ENCODE measurements at places on chromosomes 1 and 21.

DNA sequence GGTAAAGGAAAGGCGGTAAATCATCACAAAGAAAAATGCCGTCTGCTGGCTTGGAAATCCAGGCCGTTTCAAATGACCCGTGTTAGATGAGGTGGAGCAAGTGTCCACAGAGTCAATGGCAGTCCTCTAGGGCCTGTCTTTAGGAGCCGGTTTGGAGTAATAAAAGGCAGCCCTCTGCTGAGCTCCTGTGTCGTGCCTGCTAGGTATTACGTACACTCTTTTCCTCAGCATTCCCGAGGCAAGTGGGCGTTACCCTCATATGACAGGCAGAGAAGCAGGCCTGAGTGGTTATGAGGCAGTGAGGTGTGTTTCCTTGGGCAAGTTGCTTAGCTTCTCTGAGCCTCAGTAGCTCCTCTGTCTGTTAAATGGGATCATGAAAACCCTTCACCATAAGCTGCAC, 7.7 kb downstream of the NENF start:
- DNase-seq = no peak

DNA sequence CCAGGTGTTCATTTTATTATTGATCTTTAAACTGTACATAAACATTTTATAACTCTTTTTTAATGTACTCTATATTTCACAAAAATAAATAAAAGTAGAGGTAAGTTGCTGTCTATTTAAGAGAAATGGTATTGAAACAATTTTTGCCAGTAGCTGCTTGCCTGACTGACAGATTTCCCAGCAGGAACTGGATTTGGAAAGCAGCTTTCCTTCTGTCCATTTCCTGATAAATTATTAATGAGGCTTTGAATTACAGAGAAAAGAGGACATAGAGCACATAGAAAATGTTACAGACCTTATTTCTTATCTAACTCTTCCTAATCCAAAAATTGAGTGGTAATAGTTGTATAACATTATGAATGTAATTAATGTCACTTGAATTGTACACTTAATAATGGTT, 79.7 kb upstream of the BCL10 start:
- DNase-seq = no peak

- DNase-seq = no peak
These were observed 168.4 kb downstream of the ZZZ3 start for GRCh38 chr1:77513839-77514763.

- no peak for DNase-seq
These were observed 55.8 kb downstream of the SLC9A1 start for GRCh38 chr1:27099135-27099586.

DNA sequence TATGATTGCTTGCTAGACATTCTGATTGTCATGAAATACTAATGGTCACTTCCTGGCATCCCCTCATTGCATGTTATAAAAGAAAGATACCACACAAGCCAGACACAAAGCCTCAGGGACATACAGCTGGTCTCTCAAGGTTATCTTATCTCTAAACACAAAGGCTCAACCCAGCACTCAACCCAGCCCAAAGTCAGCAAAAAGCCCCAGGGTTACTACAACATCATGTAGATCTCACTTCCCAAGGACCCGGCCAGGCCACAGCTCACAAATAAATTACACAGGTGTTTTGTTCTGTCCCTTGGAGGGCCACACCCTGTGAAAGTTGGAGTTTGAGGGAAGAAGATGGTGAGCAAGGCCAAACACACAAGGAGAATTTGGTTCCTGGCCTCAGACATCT, 109.7 kb upstream of the BARHL2 start:
- no peak for DNase-seq

DNA sequence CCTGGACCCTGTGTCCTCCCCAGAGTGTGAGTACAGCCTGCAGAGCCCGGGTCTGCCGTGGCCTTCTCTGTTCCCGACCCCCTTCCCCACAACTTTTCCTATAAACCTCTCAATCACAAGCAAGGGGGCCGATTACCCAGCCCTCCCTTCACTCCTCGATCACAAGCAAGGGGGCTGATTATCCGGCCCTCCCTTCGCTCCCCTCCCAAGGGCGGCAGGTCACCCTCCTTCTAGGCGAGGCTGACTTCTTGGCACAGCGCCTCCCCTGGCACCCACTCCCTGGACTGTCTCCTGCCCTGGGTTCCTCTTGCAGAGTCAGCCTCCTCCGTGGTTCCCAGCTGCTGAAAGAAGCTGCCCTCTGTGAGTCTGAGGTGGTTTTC, 12.3 kb upstream of the LDLRAP1 start:
- DNase-seq = no peak

- DNase-seq = no peak
These were observed 156.3 kb downstream of the C1orf94 start for GRCh38 chr1:34332996-34333395.

DNA sequence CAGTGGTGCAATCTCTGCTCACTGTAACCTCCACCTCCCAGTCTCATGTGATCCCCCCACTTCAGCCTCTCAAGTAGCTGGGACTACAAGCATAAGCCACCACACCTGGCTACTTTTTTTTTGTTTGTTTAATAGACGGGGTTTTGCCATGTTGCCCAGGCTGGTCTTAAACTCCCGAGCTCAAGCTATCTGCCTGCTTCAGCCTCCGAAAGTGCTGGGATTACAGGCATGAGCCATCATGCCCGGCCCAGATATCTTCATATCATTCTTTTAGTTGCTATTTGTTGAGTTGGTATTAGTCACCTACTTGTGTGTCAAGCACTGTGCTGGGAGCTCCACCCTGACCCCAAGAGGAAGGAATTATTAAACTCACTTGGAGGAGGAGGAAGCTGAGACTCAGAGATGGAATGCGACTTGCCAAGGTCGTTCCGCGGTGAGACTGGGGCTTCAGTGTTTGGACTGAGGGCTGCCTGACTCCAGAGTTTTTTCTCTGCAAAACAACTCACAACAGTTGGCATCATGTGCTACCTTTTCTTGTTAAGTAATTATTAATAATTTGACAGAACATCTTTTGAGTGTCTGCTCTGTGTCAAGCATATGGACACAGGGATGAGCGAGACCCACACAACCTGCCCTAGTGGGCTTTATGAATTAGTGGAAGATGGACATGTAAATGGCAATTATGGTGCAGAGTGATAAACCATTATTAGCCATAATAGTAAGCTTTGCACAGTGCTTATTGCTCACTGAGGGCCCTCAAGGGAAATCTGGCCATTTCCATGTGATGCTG, 132.0 kb downstream of the FOXD2 start:
- no peak for DNase-seq

DNA sequence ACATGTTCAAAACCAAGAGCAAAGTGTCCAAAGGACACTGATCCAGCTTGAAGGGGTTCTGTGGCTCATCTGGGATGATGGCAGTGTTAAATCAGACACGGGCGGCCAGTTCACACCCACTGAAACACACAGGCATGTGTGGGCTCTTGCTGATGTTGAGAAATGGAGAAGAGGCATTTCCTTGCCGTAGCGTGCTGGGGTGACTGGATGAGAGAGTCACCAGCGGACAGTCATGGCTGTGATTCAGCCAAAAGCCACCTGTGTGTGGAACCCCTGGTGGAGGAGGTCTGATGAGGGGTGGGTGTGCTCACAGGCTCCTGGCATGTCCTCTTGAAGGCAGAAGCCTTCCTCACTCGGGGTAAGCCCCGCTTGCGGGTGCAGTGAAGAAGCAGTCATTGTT, 7.2 kb downstream of the C1orf35 start:
- no peak for DNase-seq

- no peak for DNase-seq
These were observed 7.8 kb downstream of the MORN1 start for GRCh38 chr1:2383576-2383975.

- DNase-seq = no peak
These were observed 17.7 kb upstream of the A3GALT2 start for GRCh38 chr1:33338440-33339211.

- no peak for DNase-seq
These were observed 25.1 kb upstream of the TP53BP2 start for GRCh38 chr1:223870617-223871574.

DNA sequence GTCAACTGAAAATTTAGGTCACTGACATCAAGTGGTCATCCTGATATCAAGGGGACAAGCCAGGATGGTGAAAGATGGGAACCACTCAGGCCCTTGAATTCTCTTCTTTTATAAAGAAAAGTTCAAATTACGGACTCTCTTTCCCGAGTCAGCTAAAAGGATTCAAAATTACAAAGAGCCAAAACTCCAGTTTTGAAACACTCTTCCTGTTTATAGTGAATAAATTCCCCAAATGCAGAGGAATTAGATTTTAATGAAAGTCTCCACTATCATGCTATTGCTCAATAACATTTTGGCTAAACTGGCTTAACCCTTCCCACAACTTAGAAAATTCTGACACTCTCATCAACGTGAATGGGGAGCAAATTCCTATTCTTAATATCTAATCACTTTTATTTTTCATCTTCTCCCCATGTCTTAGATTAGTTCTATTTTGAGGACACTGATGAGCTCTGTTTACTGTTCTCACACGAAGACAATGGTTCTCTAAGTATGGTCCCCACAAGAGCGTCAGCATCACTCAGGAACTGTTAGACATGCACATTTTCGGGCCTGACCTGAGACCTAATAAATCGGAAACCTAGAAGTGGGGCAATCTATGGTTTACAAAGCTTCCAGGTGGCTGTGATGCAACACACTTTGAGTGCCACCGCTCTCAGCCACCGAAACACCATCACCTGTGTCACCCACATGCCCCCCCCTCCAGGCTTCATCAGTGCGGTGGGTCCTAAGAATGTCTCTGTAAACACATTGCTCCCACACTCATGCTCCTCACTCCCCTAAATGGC, 64.4 kb upstream of the TIAM1 start:
- peak; percentile 10 for DNase-seq

DNA sequence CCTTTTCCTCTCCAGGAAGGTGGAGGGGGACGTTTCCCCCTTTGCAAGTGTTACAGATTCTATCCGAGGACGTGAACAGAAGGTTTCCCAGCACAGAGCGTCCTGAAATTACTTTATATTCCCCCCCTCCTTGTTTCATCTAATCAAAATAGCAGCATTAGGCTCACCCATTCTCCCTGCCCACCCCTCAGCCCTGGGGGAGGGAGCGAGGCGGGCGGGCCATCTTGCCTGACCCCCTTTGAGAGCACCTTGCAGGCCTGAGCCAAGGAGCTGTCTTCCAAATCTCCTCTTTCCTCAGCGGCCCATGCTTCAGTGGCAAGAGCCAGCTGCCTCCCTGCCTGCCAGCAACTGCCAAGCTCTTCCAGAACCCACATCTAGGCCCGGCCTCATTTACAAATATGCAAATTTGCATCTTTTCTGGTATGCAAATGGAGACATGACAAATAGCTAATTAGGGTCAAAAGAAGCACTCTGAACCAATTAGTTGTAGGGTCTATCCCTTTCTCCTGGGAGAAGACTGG, 69.1 kb upstream of the POU3F1 start:
- no peak for DNase-seq

GRCh38 chr1:161044535-161044907, 1.3 kb downstream of the USF1 start:
- peak; percentile 41 for DNase-seq

DNA sequence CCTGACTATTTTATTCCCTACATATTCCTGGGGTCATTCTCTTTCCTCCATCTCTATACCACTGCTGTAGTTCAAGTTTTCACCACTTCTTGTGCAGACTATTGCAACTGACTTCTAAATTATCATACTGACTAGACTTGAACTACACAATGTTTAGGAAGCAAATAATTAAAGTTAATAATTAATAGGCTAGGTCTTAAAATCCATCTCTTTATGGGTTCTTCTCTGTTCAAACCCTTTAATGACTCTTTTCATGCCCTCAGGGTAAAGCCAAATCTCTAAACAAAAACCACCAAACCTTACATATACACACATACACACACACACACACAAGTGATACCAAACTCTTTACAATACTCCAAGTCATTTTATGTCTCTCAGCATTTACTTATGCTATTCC, 22.3 kb upstream of the MOB3C start:
- DNase-seq = no peak

DNA sequence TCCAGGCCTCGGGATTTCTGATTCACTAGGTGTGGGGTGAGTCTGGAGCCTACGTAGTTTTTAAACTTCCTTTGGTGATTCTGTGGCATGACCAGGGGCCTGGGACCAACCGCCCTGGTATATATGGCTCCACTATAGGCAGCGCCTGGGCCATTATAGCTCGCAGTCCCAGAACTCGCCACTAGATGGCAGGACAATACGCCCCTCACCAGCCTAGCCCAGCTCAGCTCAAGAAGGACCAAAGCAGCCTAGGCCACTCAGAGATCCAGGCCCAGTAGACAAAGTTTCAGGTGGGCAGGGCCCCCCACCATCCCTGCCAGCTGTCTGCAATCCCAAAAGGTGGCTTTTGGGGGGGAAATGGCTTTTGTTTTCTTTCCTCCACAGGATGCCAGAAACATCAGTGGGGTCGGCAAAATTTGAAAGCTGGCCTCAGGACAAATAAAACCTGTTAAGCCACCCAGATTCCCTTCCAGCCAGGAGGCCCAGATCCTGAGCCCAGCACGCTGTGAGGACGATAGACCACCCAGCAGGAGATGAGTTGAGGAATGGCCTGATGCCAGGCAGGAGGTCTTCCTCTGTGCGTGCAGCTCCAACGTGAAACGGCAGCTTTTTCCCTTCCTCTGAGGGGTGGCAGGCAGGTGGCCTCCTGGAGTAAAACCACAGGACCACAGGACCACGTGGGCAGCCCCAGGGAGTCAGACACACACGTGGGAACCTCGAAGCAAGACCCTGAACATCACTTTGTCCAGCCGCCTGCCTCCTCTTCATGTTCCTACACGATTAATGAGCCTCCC, 24.8 kb upstream of the TMEM51 start:
- DNase-seq = peak; percentile 69

- peak; percentile 41 for DNase-seq
These were observed 252.5 kb downstream of the SDCCAG8 start for GRCh38 chr1:243508303-243508713.

GRCh38 chr1:89877756-89878155, 56.9 kb downstream of the LRRC8D start:
- DNase-seq = no peak

DNA sequence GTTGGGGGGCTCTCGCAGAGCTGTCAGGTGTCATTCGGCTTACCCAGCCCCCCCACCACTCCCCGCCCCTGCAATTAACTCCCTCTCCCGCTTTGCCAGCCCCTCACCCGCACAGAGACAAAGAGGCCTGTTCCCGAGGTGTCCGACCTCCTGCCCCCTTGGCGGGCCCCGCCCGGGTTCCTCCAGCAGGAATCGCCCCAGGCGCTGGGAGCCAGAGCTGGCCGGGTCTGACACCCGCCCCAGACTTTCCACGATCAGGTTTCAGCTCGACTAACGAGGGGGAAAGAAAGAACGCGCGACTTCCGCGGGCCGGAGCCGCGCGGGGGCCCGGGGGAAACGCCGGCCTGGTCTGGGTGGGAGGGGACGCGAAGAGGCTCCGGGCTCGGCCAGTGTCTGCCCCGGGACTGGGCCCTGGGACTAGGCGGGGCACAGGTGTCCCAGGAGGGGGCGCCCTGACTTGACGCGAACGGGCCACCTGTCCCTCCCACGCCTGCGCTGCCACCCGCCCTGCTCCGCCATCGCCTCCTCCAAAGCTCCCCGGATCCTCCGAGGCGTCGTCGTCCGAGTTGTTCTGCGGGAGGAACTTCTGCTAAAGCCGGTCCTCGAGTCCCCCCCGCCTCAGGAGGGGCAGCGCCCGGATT, 36.4 kb upstream of the HHAT start:
- no peak for DNase-seq

- DNase-seq = no peak
These were observed 4.3 kb upstream of the TTC22 start for GRCh38 chr1:54805466-54805865.

Measured in CD8-positive, alpha-beta memory T cell (primary cell).